Keratinocyte (primary cell): ENCODE measurements at places on chromosomes 2 and 18. TPM values are rescaled to one million over a fixed set of nuclear protein-coding genes. Genes with fewer than 3 reads are reported as not detected.

The SKOR2 gene
- polyA plus RNA-seq, result not detected in 3 replicates

GRCh38 chr2:62787386-62787785 lies 81.9 kb downstream of the EHBP1 start:
- H3K27ac ChIP-seq, result no peak overlapping the region
- H3K36me3 ChIP-seq, result peaks cover 4% of the 10 kb centered on the region
- no peaks in the 10 kb centered on the region for H3K27me3 ChIP-seq
- no peak for DNase-seq

DNA sequence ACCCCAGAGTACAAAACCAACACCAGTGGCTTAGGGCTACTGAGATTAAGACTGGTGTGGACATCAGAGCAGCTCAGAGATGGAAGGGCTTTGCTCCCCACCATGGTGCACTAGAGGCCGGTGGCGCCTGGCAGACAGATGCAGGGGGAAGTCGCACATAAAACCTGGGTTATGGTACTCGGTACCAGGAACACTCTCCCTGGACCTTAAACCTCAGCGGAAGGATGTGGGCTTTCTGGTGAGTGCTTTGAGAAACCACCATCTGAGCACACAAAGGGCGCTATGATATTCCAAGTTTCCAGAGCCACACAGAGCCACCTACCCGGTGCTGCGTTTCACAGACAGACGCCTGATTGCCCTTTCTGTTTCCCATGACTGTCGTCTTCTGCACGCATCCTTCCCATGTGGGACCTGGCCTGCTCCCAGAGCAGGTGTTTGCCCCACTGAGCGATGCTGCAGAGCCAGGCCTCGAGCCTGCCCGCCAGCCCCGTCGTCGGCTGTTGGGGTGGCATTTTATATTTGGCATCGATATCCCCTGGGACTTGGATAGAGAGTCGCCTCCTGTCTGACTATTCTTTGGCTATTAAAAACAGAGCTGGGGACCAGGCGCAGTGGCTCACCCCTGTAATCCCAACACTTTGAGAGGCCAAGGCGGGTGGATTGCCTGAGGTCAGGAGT lies 89.5 kb upstream of the ODC1 start:
- no peaks in the 10 kb centered on the region for H3K27me3 ChIP-seq
- DNase-seq, result no peak
- no peaks in the 10 kb centered on the region for H3K36me3 ChIP-seq
- H3K27ac ChIP-seq, result no peak overlapping the region
- H3K4me1 ChIP-seq, result peaks cover 11% of the 10 kb centered on the region

DNA sequence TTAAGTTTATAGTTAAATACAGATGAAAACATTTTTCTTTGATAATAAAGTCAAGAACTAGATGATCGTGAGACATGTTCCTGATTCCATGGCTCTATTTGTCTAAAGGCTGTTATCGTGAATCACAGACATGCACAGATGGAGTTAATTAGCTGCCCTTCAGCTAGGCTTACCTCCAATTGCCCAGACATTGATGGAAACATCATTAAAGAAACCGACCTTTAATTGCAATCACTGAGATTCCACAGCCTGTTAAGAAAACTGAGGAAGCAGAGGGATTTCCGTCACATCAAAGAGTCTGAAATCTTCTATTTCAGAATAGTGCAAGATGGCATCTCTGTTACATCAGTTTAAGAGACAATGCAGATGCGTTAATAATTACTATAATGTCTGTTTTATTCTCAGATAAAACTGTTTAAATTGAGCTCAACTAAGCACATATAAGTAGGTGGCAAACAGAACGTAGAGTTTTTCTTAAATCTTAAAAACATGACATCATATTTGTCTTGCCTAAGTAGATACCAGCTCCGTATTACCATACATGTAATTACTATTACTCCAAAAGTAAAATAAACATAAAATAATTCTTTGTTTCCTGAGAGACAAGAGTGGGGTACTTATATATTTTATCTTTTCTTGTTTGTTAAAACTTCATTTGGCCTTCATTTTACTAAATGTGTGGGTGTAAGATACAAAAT lies 23.9 kb upstream of the CRACDL start:
- DNase-seq, result no peak
- H3K4me1 ChIP-seq, result no peaks in the 10 kb centered on the region
- H3K36me3 ChIP-seq, result no peaks in the 10 kb centered on the region
- no peaks in the 10 kb centered on the region for H3K27me3 ChIP-seq

GRCh38 chr18:44067186-44067585 lies 613.5 kb upstream of the SETBP1 start:
- H3K27ac ChIP-seq, result no peak overlapping the region
- DNase-seq, result no peak
- no peaks in the 10 kb centered on the region for H3K4me1 ChIP-seq
- no peaks in the 10 kb centered on the region for H3K36me3 ChIP-seq
- H3K27me3 ChIP-seq, result no peaks in the 10 kb centered on the region
- H3K4me3 ChIP-seq, result no peak overlapping the region

- H3K4me1 ChIP-seq, result no peaks in the 10 kb centered on the region
- no peaks in the 10 kb centered on the region for H3K36me3 ChIP-seq
- no peak for DNase-seq
- H3K27me3 ChIP-seq, result no peaks in the 10 kb centered on the region
- H3K4me3 ChIP-seq, result no peak overlapping the region
Observed at GRCh38 chr2:61978522-61978921, 73.0 kb downstream of the COMMD1 start.

DNA sequence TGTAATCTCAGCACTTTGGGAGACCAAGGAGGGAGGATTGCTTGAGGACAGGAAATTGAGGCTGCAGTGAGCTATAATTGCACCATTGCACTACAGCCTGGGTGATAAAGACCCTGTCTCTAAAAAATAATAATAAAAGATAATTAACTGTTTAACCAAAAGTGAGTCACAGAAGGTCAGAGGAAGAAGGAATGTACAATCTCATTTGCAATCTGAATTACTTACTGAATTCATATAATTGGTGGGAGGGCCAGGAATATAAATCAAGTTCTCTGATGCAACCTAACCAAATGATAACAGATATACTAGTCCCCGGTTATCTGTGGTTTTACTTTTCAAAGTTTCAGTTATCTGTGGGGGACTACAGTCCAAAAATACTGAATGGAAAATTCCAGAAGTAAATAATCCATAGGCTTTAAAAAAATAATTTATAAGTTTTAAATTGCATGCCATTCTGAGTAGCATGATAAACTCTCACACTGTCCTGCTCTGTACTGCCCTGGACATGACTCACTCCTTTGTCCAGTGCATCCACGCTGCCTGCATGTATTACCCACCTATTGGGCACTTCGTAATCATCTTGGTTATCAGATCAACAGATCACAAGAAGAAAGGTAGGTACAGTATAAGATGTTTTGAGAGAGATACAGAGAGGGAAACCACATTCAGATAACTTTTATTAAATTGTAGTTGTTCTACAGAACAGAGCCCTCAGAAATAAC lies 12.8 kb upstream of the MATN3 start:
- no peaks in the 10 kb centered on the region for H3K27me3 ChIP-seq
- H3K4me3 ChIP-seq, result no peak overlapping the region
- DNase-seq, result no peak
- H3K4me1 ChIP-seq, result no peaks in the 10 kb centered on the region
- no peaks in the 10 kb centered on the region for H3K36me3 ChIP-seq

- DNase-seq, result no peak
- no peaks in the 10 kb centered on the region for H3K36me3 ChIP-seq
- H3K27me3 ChIP-seq, result no peaks in the 10 kb centered on the region
- H3K4me1 ChIP-seq, result no peaks in the 10 kb centered on the region
Observed at GRCh38 chr18:46916551-46917107, 678 bp downstream of the PIAS2 start.

DNA sequence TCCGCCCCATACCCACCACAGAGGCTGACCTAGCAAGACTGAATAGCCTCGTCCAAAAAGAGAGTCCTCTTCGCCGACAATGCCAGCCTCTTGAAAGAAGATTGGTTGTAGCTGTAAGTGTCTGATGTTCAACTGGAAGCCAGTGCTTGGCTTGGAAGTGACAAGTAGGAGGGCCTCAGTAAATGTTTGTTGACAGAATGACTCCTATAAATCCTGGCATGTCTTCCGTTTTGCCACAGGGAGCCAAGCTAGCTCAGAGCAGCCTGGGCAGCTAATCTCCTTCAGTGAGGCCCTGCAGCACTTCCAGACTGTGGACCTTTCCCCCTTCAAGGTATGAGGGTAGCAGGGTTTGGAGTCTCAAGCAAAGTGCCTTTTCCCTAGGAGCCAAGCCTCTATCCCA lies 14.9 kb downstream of the ELMOD3 start:
- peaks cover 6% of the 10 kb centered on the region for H3K36me3 ChIP-seq
- no peaks in the 10 kb centered on the region for H3K27me3 ChIP-seq
- H3K4me3 ChIP-seq, result no peak overlapping the region
- DNase-seq, result no peak
- no peaks in the 10 kb centered on the region for H3K4me1 ChIP-seq

DNA sequence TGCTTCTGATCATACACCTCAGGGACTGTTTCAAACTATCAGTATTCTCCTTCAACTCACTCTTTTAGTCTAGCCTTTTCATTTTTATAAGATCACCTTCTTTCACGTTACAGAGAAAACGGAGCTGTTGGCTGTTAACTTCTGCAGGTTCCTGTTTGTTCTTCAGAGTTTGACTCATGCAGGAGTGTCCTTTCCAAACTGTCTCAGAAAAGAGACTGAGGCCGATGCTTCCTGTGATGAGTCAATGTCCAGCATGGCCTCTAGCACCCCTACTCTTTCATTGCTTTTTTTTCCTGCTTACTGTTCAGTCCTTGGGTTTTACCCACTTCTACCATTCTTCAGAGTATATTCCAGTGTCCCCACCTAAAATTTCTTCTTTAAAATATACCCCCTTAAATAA lies 240.8 kb upstream of the RGPD4 start:
- DNase-seq, result no peak
- H3K27ac ChIP-seq, result no peak overlapping the region
- peaks cover 26% of the 10 kb centered on the region for H3K4me1 ChIP-seq
- no peak overlapping the region for H3K4me3 ChIP-seq

DNA sequence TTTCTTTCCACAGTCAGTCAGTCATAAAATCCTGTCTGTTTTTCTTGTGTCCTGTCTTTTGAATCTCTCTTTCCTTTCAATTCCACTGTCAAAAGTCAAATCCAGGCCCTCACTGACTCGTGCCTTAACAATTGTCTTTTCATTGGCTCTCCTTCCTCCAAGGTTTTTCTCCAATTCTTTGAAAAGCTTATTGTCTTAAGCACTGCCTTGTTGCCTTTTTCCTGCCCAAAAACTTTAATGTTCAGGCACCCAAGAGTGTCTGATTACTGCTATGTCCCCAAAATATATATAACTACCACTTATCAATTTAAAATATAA lies 13.9 kb upstream of the SULT1C4 start:
- H3K4me3 ChIP-seq, result no peak overlapping the region
- DNase-seq, result no peak
- H3K4me1 ChIP-seq, result peaks cover 19% of the 10 kb centered on the region
- H3K36me3 ChIP-seq, result no peaks in the 10 kb centered on the region
- no peak overlapping the region for H3K27ac ChIP-seq
- H3K27me3 ChIP-seq, result no peaks in the 10 kb centered on the region

The ANKRD62 gene
- polyA plus RNA-seq, result not detected in 3 replicates

GRCh38 chr2:156505696-156506095 lies 69.5 kb downstream of the GPD2 start:
- no peaks in the 10 kb centered on the region for H3K4me1 ChIP-seq
- no peaks in the 10 kb centered on the region for H3K27me3 ChIP-seq
- no peak overlapping the region for H3K4me3 ChIP-seq
- no peaks in the 10 kb centered on the region for H3K36me3 ChIP-seq

DNA sequence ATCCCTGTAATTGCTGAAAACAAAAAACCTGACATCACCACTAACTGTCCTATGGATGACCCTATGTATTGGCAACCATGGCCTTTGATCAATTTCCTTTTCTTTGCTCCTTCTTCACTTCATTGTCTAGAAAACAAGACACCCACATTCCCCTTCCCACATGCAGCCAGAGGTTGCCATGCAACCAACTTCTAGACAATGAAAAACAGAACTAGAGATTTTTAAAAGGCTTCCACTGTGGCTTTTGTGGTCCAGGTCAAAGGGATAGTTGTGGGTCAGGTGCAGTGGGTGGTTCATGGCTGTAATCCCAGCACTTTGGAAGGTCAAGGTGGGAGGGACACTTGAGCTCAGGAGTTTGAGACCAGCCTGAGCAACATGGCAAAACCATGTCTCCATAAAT lies 139.3 kb upstream of the DOK6 start:
- no peaks in the 10 kb centered on the region for H3K4me1 ChIP-seq
- no peak for DNase-seq
- no peak overlapping the region for H3K27ac ChIP-seq

The GCG gene
- polyA plus RNA-seq, result not detected in 3 replicates

- H3K4me3 ChIP-seq, result no peak overlapping the region
- peaks cover 35% of the 10 kb centered on the region for H3K4me1 ChIP-seq
- H3K27me3 ChIP-seq, result no peaks in the 10 kb centered on the region
- H3K27ac ChIP-seq, result no peak overlapping the region
- H3K36me3 ChIP-seq, result peaks cover 5% of the 10 kb centered on the region
Observed at GRCh38 chr2:74001781-74002504, 17.2 kb downstream of the TET3 start.

DNA sequence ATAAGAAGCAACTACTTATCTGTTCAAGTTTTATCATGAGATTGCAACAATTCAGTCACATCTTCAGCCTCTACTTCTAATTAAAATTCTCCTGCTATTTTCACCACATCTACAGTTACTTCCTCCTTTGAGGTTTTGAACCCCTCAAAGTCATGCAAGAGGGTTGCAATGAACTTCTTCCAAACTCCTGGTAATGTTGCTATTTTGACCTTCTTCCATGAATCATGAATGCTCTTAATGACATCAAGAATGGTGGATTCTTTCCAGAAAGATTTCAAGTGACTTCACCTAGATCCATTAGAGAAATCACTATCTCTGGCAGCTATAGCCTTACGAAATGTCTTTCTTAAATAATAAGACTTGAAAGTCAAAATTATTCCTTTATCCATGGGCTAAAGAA lies 1052.8 kb upstream of the NRXN1 start:
- no peaks in the 10 kb centered on the region for H3K36me3 ChIP-seq
- H3K4me3 ChIP-seq, result no peak overlapping the region
- no peaks in the 10 kb centered on the region for H3K4me1 ChIP-seq
- DNase-seq, result no peak
- H3K27me3 ChIP-seq, result no peaks in the 10 kb centered on the region
- H3K27ac ChIP-seq, result no peak overlapping the region

DNA sequence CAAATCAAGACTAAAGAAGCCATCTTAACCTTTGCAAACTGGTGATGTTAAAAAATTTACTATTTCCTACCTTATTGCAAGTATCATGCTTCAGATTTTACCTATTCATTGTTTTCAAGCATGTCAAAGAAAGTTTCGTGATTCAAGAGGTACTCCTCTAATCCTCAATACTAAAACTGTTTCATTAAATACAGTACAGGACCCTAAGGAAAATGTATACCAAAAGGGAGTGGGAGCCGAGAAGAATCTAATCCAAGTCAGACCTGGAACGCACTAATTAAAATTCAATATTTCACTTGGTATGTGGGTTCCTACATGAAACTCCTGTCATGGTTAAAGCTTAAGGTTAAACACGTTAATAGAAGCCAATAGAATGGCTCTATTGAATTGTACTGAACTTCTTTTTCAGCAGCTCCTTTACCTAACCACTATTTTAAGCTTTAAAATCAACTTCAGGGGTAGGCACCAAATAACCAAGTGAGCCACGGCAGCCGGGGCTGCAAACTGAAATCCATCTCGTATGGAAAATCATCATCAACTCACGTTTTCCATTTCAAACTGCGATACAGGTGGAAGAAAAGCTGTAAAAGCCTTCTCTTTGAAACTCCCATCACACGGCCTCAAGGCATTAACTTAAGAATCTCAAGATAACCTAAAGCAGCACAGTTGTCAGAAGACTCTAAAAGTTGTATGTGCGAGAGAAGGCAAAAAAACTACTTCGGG lies 188.8 kb downstream of the ZEB2 start:
- H3K27ac ChIP-seq, result peak overlapping the region; percentile 79
- H3K27me3 ChIP-seq, result no peaks in the 10 kb centered on the region
- no peaks in the 10 kb centered on the region for H3K36me3 ChIP-seq
- H3K4me1 ChIP-seq, result peaks cover 6% of the 10 kb centered on the region

The ILKAP gene
- polyA plus RNA-seq, result 30.6 to 39.1 TPM (median 37.5 TPM) in 3 replicates
